NCI-H526 treated with DMSO at 0.1 percent for 48 hours (cell line): ENCODE measurements at places on chromosomes 13 and 19.

DNA sequence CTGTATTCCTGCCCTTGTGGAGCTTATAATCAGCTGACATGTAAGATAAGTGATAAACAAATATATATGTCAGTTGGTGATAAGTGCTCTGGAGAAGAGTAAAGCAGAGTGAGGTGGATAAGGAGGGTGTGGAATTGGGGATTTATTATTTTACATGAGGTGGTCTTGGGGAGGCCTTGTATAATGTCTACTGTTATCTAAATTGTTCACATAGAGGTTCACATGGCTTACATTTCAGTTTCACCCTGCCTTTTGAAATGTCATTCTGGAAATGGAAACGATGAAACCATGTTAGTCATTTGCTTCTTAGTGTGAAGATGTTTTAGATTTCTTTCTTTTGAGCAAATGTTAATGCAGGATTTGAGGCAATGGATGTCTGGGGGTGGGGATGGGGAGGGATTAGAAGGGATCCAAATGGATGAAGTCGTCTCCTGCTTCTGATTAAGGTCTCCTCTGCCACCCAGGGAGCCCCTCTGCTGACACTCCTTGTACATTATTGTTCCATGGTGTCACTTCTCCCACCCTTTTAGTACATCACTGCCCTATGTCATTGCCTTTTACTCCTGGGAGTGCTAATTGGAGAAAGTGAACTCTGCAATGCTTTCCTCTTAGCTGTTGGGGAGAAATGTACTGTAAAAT is 14.0 kb downstream of the B3GLCT start:
- no peak for DNase-seq

GRCh38 chr19:51766461-51766860 is 5.5 kb downstream of the FPR2 start:
- no peak for DNase-seq

GRCh38 chr13:50539791-50540530 is 303.5 kb downstream of the DLEU7 start:
- no peak for DNase-seq

DNA sequence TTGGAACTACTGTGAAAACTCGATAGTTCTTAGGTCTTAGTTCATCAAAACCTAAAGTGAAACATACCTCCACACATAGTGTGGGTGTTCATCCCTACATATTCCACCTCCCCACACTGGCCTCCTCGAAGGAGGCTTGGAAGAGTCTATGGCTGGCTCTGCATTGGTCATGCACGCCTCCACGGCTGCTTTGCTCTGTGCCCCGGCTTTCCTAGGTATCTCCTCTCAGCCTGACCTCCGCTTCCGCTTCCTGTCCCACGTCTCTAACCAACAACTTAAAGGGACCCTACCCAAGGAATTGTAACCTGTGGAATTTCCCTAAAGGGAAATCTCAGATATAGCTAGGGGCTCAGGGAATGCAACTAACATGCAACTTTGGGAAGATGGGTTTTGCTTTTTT is 79.7 kb upstream of the MBNL2 start:
- DNase-seq: peak; percentile 84

GRCh38 chr19:1387684-1388636 is 4.3 kb downstream of the NDUFS7 start:
- DNase-seq: no peak

DNA sequence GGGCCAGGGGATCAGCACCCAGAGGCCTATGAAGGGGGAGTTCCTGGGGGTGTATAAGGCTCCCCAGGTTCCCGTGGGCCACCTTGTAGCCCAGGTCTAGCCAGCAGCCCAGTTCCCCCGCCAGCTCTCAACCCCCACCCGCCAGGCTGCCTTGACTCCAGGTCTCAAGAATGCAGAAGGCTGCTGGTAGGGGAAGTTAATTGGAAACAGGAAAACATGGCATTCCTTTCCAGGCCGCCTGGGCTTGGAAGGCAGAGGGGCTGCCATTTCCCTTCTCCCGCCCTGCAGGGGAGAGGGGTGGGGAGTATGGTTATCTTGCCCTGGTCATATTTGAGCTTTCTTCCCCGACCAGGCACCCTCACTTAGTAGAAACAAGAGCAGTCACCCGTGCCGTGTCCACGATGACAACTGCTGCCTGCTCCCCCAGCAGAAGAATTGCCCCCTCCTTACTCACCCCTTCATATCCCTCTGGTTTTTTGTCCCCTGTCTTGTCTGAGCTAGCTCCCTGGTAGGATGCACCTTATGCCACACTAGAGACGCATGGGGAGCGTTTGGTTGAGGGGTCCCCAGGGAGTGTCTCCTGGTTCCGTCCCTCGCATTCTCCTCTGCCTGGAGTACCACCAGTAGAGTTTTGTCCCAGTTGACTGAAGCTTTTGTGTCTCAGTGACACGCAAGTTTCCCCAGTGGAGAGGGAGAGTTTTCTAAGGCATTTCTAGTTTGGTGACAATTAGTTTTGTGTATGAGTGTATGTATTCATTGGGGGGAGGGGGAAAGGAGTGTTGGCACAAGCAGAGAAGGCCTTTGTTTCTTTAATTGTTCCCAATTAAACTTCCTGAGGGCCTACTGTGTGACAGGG is 4.5 kb downstream of the BICRA start:
- DNase-seq: no peak

DNA sequence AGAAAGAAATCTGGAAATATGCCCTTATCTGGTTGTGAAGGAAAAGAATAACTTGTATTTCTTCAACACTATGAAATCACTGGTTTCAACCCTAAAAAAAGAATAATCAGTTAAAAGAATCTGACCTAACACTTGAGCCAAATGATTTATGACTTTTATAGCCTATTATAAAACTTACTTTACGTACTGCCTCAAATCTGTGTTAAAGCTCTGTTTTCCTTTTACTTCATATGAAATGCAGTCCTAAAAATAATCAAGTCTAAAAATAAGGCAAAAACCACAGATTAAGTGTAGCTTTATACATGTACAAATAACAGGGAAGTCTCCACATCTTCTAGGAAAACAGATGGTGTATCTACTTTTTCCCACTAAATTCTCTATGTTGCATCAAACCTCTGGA is 101.3 kb downstream of the VWA8 start:
- DNase-seq: no peak

DNA sequence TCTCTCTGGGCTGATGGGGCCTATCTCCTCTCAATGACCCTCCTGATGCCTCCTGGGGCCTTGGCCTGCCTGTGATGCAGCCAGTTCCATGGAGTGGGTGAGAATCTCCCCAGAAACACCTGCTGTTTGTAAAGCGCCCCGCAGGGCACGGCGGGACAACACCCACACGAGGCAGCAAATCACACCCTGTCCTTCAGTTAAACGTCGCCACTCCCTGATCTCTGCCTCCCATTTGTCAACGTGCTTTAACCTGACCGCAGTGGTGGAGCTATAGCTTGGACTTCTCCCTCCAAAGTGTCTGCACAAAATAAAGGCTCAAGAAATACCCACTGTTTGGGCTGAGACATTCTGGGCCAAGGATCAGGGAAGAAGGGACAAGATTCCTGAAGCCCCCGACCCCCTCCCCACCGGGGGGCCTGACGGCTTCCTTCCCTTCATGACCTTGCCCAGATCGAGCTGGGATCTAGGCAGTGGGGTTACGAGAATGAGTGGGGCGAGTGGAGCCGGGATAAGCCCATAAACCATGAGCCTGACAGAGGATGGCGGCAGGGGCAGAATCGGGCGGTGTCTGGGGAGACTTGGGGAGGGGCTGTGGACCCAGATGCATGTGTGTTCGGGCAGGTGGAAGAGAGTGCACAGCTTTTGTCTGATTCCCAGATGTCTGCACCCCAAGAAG is 8.0 kb downstream of the MYDGF start:
- no peak for DNase-seq

DNA sequence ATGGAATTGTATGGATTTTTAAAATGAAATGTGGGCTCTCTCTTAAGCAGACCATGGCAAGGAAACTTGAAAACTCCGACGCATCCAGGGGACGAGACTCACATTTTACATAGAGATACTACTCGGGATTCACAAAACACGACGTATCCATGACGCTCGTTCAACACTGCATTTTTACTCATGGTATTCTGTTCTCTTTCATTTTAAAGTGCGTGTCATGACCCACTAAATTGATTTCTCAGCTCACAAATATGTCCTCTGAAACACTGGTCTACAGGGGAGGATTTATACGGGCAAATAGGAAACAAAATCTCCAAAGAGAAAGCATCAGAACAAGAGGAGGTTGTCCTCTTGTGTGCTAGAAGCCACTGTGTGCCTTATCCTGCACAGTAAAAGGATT is 523.5 kb downstream of the MYO16 start:
- no peak for DNase-seq

GRCh38 chr13:29858667-29859066 is 8.2 kb upstream of the UBL3 start:
- no peak for DNase-seq

DNA sequence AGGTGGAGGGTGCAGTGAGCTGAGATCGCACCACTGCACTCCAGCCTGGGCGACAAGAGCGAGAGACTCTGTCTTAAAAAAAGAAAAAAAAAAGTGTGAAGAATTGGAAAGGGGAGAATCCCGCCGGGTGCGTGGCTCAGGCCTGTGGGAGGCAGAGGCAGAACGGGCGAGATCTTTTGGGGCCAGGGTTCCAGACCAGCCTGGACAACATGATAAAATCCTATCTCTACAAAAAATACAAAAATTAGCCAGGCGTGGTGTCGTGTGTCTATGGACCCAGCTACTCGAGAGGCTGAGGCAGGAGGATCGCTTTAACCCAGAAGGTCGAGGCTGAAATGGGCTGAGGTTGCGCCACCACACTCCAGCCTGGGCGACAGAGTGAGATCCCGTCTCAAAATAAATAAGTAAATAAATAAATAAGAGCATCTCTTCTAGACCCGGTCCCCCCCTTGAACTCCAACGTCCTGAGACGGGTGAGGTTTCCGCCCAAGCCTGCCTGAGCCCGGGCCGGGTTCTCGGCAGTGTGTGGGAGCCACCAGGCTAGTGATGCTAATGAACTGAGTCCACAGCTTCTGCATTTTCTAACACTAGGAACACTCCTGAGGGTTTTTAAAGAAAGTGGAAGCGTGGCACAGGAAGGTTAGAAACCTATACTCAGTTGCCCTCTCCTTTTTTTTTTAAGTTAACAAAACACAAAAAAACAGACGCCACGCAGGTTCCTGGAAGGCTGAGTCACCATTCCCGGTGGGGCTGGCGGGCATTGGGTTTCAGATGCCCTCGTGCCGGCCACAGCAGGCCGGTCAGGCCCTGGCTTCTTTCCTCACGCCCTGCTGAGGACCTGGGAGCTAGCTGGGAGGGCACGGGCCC is 22.0 kb downstream of the GPX4 start:
- no peak for DNase-seq

DNA sequence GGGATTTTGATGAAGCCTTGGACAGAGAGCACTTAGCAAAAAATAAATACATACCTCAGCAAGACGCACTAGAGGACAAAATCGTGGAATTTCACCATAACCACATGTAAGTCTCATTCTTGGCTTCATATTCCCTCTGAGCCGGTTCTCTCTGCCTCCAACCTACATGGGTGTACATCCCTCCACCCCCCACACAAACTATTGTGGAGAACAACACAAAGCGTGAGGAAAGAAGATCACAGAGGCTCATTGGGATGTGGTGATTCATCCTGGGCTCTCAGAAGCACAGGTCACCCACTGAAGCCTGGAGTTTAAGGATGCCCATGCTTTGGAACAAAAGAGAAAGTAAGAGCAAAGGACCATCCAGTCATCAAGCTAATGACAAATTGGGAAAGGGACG is 192.2 kb downstream of the STK24 start:
- DNase-seq: no peak

DNA sequence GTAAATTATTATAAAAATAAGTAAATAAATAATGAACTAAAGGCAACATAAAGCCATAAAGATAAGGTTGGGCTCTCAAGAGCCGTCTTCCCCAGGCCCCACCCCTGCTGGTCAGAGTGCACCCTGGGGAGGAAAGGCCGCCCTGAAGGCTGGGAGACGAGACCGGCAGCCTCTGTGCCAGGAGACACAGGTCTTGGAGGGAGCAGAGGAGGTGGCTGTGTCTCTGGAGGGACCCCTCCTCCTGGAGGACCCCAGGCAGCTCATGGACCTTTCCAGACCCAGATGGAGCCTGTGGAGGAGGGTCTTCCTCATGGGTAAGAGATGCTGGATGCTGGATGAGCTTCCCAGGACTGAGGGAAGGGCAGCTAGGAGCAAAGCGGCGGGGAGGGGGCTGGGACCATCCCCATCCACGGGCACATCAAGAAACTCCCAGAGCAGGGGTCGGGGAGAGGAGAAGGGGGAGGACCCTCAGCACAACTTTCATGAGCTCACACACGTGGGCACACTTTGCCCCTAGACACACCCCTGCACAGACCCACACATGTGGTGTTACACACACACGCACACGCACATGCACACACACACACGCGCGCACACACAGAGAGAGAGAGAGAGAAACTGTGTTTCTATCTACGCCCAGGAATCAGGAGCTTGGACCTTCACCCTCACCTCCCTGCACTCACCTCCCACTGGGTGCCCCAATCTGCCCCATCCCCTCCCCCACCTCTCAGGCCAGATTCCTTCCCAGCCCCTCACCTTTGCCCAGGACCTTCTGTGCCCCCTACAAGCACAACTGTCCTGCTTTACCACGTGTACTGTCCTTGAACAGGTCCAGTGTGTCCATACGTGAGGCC is at the start of gene CEACAM18:
TSS of gene CEACAM18 (plus strand) at position 159 of the 854 bp plus-strand sequence.
- no peak for DNase-seq

DNA sequence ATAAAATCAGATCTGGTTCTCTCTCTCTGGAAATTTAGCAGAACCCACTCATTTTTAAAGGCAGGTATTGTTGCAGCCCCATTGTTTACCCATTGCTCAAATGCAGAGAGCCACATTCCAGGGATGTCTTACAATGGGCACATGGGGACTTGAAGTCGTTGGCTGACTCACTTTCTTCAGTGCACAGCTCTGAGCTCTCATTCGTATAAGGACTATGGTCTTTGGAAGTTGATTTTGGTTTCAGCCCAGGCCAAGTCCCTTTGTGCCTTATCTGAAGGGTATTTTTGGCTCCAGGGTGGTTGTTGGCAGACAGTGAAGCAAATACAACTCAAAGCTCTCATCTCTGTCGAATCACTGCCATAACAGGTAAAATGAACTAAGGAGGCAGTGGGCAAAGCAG is 47.3 kb upstream of the CLDN10 start:
- no peak for DNase-seq

- peak; percentile 37 for DNase-seq
Measured at GRCh38 chr19:49196527-49197240, 39.1 kb downstream of the TRPM4 start.

DNA sequence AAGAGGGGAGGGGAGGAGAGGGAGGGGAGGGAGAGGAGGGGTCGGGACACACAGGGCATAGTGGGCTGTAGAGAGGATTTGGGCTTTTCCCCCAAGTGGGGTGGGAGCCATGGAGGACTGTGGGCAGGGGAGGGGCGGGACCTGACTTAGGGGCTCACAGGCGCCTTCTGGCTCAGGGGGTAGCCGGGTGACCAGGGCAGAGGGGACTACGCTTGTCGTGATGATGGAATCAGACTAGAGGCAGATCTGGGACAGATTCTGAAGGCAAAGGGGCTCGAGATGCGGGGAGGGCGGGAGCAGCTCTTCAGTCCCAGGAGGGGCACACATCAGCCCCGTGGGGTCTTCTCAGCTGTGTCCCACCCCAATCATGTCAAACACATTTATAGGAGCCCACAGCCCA is 13.5 kb downstream of the NDUFA11 start:
- no peak for DNase-seq

GRCh38 chr19:12187625-12188024 is 24.7 kb downstream of the ZNF136 start:
- DNase-seq: no peak
